ENCODE measurements at places on chromosomes 11 and 22.

DNA sequence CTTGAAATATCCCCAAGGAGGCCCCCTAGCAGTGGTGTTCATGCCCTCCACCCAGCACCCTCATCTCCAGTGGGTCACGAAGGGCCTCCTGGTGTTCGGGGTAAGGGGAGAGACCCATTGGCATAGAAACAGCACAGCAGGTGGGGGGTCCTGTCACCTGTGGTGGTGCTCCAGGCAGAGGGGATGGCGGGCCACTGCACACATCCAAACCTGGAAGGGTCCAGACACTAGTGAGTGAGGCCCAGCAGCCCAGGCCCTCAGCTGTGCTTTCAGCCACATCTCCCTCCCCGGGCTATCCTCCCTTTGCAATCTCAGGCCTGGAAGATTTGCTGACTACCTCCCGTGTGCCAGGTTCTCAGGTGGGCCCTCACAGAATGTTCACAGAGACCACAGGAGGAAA lies 59.4 kb upstream of the LYVE1 start:
- no peak for DNase-seq

- no peak for DNase-seq
Measured at GRCh38 chr11:74744277-74744676, 4.4 kb upstream of the RNF169 start.

GRCh38 chr11:86596861-86597586 lies 75.4 kb downstream of the ME3 start:
- no peak for DNase-seq

DNA sequence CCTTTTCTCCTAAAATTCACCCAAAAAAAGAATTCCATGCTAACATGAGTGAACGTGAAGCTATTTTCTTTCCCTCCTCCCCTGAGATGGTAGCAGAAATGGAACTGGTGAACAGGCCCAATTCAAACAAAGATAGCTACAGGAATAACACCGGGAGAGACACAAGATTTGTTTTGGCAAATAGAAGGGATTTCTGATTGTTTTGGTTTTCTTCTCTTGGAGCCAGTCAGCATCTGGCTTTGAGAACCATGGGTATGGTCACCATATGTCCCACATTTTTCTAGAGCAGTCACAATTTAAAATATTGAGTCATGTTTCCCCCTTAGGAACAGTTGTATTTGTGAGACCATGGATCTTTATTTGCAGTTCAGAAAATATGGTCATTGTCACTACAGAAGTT lies 214.1 kb downstream of the FAM76B start:
- DNase-seq = no peak

GRCh38 chr22:19715188-19715930 lies 1.1 kb downstream of the SEPTIN5 start:
- DNase-seq = no peak

GRCh38 chr11:26839911-26840698 lies 118.2 kb upstream of the SLC5A12 start:
- no peak for DNase-seq

- DNase-seq = no peak
Measured at GRCh38 chr22:28105988-28106387, 186.9 kb upstream of the PITPNB start.

GRCh38 chr11:118691926-118692830 lies 12.7 kb upstream of the TREH start:
- peak; percentile 87 for DNase-seq

- DNase-seq = no peak
Measured at GRCh38 chr11:9672288-9672916, 8.5 kb downstream of the SWAP70 start.

DNA sequence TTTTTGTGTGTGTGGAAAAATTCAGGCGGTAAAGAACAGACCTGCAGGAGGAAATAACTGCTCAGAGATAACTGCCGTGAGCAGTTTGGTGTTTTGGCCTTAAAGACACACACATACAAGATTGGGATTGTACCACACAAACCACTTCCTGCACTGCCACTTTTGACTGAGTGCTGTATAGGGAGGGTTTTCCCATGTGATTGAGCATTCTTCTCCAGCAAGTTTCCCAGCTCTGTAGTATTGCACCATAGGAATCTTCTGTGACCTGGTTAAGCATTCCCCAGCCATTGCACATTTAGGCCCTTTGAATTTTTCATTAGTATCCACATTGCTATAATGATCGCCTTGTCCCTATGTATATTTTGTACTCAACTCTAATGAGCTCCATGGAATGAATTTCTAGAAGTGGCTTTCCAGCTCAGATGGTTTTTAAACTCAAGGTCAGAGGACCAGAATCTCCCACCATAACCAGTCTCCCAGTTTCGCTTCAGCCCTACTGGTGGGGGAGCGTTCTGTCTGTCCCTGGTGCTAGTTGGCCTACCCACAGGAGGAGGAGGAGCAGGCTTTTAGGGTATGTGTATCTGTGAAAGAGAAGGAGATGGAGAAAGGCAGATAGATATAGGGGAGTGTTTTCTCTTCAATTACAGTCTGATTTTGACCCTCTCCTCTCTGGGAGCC lies 9.3 kb downstream of the CD82 start:
- DNase-seq = peak; percentile 58

DNA sequence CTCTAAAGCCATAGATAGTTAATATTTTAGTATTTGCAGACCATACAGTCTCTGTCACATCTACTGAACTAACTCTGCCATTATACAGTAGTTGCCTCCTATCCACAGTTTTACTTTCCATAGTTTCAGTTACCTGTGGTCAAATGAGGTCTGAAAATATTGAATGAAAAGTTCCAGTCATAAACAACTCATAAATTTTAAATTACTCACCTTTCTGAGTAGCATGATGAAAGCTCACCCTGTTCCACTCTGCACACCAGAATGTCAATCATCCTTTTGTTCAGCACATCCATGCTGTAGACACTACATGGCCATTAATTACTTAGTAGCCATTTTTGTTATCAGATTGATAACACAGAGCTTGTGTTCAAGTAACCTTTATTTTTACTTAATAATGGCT lies 51.7 kb upstream of the ME3 start:
- no peak for DNase-seq

DNA sequence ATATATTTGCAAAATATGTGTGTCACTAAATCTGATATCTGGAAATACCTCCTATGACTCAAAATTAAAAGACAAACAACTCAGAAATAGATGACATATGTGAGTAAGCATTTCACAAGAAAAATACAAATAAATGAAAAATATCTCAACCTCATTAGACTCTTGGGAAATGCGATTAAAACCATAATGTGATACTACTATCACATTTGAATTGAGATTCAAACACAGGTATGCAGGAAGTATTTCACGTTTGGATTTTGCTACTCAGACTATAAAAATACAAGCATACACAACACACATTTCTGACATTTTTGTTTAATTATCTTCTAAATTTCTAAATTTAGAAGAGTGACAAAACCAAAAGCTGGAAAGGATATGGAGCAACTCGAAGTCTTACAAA lies 811.9 kb upstream of the LRRC4C start:
- DNase-seq = no peak

- no peak for DNase-seq
Measured at GRCh38 chr22:36398601-36399471, 11.1 kb upstream of the MYH9 start.

GRCh38 chr22:42785706-42786499 lies 65.2 kb upstream of the A4GALT start:
- no peak for DNase-seq

- no peak for DNase-seq
Measured at GRCh38 chr11:81174646-81175330, 1558.9 kb downstream of the FAM181B start.

DNA sequence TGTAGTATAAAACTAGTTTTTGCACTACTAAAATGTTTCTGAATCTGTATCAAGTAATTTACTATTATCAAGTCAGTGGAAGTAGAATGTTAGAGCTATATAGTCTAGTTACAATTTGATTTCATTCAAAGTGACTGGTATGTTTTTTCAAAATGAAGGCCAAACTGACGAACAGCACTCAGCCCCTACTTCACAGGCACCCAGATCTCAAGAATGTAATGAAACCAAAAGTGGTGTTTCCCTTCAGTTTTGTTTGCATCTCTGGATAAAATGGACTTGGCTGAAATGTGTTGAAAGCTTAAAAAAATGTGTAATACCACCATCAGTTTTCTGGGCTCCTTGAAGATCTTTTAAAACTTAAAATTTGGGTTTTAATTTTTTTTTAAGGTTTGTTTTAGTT lies 46.4 kb downstream of the QSER1 start:
- DNase-seq = no peak

DNA sequence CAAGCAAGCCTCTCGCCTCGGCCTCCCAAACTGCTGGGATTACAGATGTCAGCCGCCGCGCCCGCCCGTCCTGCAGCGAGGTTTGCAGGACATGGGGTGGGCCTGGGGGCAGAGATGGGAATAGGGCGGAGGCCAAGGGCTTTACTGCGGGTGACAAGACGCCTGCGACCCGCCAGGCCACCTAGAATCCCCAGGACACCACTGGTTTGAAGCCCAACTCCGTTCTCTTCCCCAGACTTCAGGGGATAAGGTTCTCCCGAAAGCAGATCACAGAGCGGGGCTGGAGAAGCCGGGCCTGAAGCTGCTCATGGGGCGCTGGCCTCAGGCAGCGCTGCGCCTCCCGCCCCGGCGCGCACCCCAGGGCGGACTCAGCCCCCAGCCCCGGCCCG lies 354 bp downstream of the POLR2L start:
- no peak for DNase-seq

DNA sequence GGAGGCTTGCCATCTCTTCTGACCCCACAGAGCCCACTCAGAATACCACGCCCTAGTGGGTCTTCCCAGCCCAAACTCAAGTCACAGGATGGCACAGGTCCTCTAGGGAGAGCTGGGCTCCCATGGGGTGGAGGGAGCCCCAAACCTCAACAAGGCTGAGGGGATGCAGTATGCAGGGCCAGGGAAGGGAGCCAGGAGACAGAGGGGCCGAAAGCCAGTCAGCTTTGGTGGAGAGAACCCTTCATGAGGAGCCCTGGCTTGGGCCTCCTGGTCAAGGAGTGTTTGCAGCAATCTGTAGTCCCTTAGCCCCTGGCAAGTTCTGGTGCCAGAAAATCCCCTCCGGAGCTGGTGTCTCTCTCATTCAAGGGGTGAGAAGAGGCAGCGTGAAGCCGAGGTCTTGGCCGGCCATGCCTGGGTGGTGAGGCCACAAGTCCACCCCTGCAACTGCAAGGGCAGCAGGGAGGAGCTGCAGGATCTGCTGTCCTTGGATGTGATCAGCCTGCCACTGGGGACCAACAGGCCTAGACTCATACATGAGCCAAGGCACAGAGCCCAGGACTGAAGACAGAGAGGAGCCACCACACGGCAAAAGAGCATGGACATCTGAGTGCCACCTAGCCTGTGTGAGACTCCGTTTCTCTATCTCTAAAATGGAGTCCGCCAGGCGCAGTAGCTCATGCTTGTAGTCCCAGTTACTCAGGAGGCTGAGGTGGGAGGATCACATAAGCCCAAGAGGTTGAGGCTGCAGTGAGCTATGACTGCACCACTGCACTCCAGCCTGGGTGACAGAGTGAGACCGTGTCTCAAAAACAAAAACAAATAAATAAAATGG lies 24.1 kb downstream of the NEAT1 start:
- DNase-seq = peak; percentile 14

- no peak for DNase-seq
Measured at GRCh38 chr11:35688023-35688422, 25.4 kb downstream of the TRIM44 start.

GRCh38 chr22:33018232-33018864 lies 39.8 kb downstream of the SYN3 start:
- DNase-seq = peak; percentile 7

- DNase-seq = no peak
Measured at GRCh38 chr11:92311616-92312449, 87.2 kb downstream of the FAT3 start.

DNA sequence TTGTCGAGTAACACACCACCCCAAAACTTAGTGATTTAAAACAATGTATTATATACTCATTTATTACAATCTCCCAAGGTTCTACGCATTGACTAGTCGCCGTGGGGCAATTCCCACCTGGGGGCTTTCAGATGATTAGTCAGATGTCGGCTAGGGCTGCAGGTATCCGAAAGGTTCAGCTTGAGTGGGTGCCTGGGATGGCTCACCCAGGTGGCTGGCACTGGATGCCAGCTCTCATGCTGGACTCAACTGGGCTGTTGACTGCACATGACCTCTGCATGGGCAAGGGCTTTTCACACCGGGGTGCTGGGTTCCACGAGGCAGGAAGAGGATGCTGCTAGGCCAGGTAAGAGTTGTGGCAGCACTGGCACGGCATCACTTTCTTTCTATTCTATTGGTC lies 21.9 kb upstream of the MICAL2 start:
- no peak for DNase-seq

DNA sequence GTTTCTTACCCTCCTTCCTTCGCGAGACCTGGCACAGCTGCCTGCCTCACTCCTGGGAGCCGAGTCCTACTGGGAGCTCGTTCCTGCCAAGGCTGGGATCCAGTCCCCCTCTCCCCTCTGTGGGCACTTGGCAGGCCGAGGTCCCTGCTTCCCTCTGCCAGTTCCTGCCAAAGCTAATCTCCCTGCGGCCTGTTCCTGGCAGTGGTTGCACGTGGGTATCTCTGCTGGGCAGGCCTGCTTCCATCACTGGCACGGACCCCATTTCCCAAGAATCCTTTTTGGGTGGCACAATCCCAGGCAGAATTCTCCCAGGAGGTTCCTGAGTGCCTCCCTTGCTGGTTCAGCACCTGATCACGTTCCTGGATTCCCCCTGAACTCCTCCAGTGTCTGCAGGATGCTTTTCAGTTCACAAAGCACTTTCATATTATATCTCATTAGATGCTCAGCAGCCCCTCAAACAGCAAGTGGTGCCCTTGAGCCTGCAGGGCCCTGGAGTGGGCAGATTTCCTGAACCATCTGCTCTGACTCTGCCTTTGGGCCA lies 96.5 kb downstream of the RRM1 start:
- DNase-seq = no peak

DNA sequence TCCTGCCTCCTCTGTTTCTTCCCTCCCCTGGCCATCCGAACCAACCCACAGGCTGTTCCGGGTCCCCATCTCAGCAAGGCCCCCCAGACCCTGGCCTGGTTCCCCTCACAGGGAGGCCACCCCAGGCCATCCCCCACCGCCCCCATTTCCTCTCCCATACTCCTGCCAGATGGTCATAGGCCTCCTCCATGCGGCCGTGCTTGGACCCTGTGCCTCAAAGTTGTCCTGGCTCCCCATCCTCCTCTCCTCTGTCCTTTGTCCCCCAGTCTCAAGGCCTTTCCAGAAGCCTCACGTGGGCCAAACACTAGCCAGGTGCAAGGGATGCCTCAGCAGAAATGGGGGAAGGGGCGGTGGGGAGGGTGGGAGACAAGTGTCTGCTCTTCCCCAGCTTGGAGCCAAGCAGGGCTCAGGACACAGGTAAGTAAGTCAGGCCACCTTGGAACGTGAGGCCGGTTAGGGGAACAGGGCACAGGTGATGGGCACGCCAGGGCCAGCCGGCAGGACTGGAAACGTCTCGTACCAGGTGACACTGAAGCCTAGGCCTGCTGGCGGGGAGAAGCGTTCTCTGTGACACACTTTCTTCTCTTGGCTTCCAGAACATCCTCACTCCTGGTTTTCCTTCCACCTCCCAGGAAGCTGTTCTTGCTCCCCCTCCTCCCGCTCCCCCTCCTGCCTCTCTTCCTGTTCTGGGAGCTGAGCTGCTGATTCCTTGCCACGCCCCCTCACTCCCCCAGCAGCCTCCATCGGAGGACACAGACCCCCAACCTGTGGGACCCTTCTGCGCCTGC lies 31.5 kb upstream of the SLC22A12 start:
- DNase-seq = no peak
